ENCODE measurements at places on chromosomes 13 and 19.

DNA sequence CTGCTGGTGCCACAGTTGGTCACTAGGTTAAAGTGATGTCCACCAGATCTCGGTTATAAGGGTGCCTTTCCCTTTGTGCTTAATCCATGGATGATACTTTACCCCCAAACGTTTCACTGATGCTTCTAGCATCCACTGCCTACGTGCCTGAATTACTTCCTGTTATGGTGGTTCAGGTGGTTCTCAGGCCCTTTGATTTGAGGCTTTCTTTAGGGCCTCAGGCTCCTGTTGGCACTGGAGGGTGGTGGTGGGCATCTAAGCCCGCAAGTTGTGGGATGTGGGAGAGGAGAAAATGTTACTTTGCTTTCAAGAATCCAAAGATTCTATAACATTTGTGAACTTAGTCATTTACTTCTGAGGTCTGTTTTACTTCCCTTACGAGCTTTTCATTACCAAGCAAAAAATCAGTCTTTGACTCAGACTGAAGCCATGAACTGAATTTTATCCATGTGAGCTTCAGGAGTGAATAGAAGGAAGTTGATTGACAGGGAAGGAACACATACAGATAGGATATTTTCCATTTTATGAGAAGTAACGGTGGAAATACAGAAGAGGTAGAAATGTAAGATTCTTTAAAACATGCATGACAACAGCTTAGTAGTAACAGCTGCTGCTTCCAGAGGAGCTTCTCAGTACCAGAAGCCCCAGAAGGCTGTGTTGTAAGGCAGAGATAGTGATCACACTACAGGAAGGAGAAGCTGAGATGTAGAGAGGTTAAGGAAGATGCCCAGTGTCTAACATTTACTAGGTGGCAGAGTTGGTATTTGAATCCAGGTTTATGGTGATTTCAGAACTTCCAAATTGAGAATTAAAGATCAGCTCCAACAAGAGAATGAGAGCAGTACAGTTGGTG lies 65.0 kb downstream of the ARHGEF7 start:
- no peak for DNase-seq

DNA sequence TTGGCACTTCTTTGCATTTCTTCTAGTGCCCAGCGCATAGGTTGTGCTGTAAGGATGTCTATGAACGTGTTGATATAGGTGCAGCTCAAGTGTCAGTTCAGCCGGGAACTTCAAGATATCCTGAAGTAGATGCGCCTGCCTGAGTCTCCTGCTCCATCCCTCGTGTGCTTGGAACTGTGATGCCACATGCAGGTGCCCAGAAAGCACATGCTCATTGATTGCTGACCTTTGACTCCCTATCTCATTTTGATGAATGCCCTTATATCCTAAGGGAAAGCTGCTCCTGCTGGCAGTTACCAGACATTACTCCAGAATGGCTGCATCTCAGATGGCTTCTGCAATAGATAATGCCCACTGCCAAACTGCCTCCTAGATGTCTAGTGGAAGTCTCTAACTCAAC lies 40.9 kb downstream of the CBY2 start:
- no peak for DNase-seq

- DNase-seq: no peak
Observed at GRCh38 chr13:44759384-44760360, 183.5 kb upstream of the TSC22D1 start.

- no peak for DNase-seq
Observed at GRCh38 chr13:114062754-114063153, 69.7 kb downstream of the RASA3 start.

DNA sequence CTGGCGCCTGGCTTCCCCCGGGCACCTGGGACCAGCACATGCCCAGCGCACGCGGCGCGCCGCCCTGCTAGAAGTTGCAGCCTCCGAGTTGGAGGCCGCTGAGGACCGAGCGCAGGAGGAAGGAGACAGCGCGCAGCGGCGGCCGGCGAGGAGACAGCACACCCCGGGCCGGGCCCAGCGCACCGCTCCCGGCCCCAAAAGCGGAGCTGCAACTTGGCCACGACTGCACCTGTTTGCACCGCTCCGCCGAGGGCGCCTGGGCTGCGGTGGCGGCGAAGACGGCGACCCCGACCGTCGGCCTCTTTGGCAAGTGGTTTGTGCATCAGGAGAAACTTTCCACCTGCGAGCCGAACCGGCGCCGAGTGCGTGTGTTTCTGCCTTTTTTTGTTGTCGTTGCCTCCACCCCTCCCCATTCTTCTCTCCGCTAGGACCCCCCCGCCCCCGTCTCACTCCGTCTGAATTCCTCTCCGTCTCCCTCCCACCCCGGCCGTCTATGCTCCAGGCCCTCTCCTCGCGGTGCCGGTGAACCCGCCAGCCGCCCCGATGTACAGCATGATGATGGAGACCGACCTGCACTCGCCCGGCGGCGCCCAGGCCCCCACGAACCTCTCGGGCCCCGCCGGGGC lies at the start of gene SOX1:
SOX1 (plus strand) TSS at position 34 of the 626 bp plus-strand sequence; CDS start at position 544, 510 bp downstream.
- DNase-seq: no peak

Data from fibroblast of the conjunctiva (primary cell).